ENCODE measurements at places on chromosomes 11 and 22.

GRCh38 chr11:131428853-131429252 is 58.4 kb downstream of the NTM start:
- no peak for DNase-seq

DNA sequence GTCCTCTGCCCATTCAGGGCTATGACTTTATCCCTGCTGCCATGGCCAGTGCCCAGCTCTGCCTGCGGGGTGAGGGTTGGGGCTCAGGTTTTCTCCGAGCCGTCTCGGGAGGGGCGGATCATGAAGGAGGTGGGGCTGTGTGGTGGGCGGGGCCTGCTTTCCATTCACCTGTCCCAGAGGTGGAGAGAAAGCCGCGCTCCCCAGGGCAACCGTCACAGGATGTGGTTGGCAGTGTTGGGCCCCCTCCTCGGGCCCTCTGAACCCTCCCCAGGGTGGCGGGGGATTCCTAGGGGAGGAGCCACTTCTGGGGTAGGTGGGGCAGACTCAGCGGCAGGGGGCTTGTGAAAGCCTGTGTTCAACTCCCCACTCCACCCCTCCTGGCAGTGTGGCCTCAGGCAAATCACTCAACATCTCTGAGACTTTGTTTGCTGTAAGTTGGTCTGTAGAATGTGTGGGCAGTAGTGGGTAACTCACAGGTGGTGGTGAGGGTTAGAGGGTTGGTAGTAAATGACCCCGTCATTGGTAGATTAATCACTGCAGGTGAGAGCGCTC is 50.3 kb downstream of the CD6 start:
- DNase-seq, result no peak

- DNase-seq, result no peak
Measured at GRCh38 chr22:39241794-39242594, 2.8 kb downstream of the PDGFB start.

DNA sequence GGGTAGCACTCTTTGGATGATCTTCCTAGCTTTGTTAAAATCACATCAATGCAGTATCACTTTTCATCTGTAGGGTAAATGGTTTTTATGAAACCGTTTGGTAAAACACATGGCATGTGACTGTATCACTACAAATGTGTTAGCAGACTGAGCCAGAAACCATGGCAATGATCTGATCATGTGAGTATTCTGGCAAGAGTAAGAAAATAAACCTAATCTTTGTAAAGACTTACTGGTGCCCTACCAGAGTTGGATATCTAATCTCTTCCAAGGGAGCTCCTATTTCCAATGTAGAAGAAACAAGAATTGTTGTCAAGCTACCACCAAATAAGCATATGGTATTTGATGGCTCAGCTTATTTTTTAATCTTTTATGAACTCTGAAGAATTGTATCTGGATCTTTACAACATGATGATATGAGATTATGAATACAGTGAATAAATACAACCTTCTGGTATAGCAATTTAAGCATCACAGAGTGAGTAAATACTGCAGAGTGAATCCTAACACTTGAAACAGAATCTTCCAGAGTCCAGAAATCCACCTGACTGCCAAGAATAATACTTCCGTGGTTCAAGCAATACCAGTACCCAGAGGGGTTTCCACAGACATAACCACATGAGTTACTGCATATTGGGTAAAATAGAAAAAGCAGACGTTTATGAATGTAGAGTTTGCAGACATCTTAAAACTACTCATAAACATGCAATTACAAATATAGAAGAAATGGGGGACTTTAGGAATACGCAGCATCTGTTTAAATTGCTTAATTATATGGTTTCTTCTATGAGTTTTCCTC is 238.8 kb downstream of the TTC28 start:
- no peak for DNase-seq

DNA sequence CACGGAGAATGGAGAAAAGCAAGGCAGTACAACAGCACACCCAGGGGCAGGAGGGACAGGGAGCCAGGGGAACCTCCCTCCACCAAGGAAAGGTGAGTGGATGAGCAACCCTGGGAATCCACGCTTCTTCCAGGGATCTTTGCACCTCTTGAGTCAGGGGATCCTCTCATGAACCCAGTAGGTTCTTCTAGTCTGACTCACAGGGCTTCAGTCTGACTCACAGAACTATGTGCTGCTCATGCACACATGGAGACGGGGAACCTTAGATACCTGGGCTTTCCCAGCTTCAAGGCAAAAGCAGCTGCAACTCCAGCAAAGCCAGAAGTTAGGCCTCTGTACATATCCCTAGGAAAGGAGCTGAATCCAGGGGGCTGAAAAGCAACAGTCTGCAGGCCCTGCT is 1021.4 kb upstream of the TENM4 start:
- no peak for DNase-seq

GRCh38 chr22:45781459-45781858 is 109.8 kb downstream of the ATXN10 start:
- DNase-seq, result no peak

DNA sequence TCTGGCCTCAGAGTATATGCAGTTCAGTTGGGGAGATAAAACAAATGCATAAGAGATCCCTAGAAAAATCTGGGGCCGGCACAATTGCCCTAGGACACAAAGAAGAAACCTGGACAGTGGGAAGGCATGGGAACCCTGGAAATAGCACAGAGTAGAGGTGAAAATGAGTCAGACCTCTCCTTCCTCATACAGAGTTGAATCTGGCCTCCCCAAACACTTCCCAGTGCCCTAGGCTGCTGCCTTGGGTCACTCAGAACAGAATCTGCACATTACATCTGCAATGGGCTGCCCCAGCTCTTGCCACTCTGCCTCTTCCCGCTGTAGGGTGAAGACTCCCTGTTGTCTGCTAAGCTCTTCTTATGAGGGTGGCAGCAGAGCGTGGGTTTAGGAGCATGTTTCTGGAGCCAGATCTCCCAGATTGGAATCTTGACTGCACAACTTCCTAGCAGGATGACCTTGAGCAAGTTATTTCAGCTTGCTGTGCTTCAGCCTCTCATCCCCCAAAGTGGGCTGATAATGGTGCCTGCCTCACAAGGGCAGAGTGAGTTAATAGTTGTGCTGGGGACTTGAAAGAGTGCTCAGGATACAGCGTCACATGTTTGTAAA is 47.1 kb upstream of the NECTIN1 start:
- DNase-seq, result no peak

- DNase-seq, result no peak
Measured at GRCh38 chr22:31120230-31120629, 2.5 kb upstream of the INPP5J start.

- no peak for DNase-seq
Measured at GRCh38 chr11:116415095-116415494, 357.7 kb downstream of the BUD13 start.

DNA sequence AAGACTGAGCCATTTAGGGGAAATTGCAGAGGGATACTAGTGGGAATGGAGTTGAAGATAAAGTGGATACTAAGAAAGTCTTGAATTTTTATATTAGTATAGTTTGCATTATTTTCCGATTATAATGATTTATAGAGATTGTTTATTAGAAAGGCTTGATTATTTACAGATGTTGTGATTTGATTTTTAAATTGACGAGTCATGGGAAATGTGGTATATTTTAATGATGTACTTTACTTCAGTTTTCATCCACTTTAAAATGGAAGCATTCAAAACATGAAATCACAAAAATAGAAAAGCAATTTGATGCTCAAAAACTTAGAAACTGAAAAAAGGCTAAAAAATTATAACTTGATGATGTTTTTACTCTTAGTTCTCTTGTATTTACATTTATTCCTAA is 21.2 kb downstream of the USP47 start:
- DNase-seq, result no peak

GRCh38 chr11:17036666-17037658 is 22.7 kb upstream of the PLEKHA7 start:
- DNase-seq, result no peak

GRCh38 chr11:73958521-73959141 is 7.8 kb downstream of the DNAJB13 start:
- DNase-seq, result no peak

DNA sequence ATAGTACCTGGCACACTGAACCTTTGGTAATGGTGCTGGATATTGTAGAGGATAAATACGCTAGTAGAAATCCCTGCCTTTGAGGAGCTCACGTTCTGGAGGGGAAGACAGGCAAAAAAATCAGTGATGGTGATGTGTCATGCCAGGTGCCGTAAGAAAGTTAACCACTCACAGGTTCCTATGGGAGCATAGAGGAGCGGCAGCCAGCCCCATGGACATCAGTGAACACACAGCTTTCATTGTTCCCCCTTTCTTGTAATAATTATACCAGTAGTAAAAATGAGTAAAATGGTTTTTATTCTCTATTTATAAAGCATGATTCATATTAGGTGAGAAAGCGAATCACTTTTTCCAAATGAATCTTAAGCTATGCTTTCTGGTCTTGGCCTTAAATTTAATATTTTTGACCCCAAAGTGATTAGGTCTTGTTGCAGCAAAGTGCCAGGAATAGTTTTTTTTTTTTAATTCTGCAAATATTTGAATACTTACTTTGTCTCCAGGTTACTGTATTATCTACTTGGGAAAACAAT is 57.9 kb downstream of the UVRAG start:
- no peak for DNase-seq

- DNase-seq, result no peak
Measured at GRCh38 chr11:8013833-8014232, 26.7 kb downstream of the EIF3F start.

GRCh38 chr11:124865181-124865901 is at the start of gene ROBO3:
TSS of gene ROBO3 (plus strand) at chr11:124865432. CDS start at chr11:124865578, 146 bp downstream.
- DNase-seq, result no peak

GRCh38 chr11:102683277-102683676 is 22.3 kb downstream of the MMP27 start:
- DNase-seq, result no peak

DNA sequence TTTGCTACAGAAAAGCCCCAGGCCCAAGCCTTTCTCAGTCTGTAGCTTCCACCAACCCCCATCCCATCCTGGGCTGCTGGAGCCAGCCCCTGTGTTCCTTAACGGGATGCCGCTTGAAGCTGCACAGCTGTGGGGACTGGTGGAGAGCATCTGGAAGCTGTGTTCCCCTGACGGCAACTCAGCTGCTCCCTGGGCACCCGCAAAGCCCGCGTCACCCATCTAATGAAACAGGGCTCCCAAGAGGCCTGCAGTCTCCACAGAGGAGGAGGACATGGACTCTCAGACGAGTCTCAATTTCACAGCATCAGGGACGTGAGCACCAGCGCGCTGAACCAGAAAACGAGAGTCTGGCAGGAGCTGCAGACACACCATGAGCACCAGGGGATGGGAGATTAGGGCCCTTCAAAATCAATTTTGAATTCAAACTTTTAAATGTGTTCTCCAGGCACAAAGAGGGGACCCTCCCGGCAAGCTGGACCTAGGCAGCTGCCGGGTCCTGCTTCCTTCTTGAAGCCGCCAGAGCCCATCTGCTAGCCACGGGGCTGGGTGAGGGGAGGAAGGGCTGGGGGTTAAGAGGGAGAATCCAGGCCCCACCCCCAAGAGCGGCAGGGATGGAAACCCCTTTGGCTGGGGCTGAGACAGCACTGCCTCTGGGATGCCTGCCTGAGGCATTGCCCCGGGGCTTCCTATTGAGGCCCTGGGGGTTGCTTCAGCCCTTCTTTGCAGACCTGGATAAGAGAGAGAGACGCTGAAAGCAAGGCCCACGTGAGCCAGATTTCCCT is 21.0 kb downstream of the LMO1 start:
- DNase-seq, result no peak

GRCh38 chr11:17588721-17589120 is 41.7 kb downstream of the OTOG start:
- DNase-seq, result no peak

- peak; percentile 82 for DNase-seq
Measured at GRCh38 chr22:27718186-27719035, 83.1 kb downstream of the MN1 start.

GRCh38 chr11:75434886-75435570 is 2.0 kb upstream of the KLHL35 start:
- DNase-seq, result no peak

DNA sequence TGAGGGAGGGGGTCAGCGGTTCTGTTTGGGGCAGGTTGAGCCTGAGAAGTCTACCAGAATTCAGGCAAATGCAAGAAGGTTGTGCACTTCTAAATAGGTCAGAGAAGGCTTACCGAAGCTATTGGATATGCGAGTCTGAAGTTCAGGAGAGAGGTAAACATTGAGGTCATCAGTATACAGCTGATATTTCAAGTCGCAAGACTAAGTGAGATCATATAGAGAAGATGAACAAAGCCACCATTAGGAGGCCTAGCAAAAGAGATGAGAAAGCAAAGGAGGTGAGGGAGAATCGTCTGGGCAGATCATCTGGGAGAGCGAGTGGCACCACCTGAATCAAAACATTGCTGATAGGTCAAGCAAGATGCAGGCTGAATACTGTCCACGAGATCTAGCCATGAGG is 430.6 kb downstream of the BUD13 start:
- DNase-seq, result no peak

- DNase-seq, result no peak
Measured at GRCh38 chr11:111225881-111226280, 19.6 kb upstream of the POU2AF2 start.

- no peak for DNase-seq
Measured at GRCh38 chr11:110856996-110857812, 145.0 kb upstream of the ARHGAP20 start.

- DNase-seq, result no peak
Measured at GRCh38 chr22:34067031-34067430, 146.8 kb upstream of the LARGE1 start.

GRCh38 chr11:35141571-35141971 is 2.6 kb downstream of the CD44 start:
- DNase-seq, result no peak

- DNase-seq, result no peak
Measured at GRCh38 chr11:101949680-101950220, 33.4 kb upstream of the ANGPTL5 start.

- no peak for DNase-seq
Measured at GRCh38 chr11:16299390-16299789, 57.0 kb downstream of the SOX6 start.

DNA sequence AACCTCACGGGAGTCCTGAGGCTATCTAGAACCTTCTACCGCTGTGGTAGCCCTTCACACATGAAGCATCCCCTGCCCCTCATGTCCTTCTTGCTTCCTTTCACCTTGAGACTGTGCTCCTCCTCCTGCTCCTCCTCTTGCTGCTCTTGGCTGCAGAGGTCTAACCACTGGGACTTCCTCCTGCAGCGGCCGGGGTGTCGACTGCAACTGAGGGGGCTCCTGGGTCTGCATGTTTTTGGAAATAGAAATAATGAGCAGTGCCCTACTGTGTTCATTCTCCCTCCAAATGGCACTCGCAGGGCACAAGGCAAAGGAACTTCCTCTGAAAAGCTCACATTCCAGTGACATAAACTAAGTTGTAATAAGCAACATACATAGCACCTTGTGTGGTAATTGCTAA is 14.8 kb downstream of the PIWIL3 start:
- no peak for DNase-seq

DNA sequence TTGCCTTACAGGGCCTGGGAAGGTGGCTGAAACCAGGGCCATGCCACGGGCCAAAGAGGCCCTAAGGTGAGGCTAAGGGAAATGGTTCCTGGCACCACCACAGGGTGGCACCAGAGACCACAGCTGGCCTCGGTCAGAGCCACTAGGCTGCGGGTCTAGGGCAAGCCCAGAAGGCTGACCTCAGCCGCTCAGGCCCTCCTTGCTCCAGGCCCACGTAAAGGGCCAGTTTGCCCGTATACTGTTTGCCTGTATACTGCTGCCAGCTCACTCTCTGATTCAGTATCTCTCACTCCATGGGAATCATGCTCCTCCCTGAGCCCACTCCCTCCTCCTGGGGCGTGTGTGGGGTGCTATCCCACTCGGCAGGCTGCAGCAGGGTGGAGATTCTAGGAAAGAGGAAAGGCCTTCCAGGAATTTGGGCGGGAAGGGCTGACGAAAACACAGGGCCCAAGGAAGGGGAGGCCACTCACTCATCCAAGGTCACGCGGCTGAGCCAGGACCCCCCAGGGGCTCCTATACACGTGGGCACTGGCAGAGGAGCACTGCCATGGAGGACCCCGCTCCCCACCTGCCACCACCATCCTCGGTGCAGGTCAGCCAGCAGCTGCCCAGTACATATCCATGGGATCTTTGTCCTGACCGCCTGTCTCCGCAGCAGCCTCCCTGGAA is 62.4 kb downstream of the NECTIN1 start:
- no peak for DNase-seq
